Left ventricle myocardium superior (tissue), 1 donor: ENCODE measurements at places on chromosomes 6 and 20. TPM values are rescaled to one million over a fixed set of nuclear protein-coding genes. Genes with fewer than 3 reads are reported as not detected.
A peak's percentile ranks its signal among the peaks of the same experiment; 100 is the strongest.

DNA sequence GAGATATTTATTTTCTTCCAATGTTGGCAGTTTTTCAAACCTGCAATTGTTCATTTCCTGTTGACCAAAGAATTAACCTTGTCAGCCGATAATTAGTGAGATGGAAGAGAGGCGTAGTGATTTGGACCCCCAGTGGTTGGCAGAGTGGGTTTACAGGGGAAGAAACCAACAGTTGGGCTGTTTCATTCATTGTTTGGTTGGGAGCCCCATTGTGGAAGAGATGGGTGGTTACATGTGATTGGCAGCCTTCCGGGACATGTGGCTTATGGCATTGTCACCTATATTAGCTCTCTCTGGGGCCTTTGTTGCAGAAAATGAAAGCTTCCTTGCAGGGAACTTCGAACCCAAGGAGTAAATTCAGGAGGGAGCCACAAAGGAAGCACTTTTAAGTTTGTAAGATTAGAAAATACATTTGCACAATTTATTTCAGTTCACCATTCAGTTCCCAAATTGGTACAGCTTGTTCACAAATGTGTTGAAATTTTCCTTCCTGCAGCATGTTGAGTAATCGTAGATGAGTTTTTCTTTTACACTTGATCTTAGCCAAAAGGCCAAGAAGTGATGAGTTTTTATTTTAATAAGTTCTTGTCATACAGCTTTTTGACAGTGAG, 50.3 kb upstream of the CDKAL1 start:
- no peak for DNase-seq

DNA sequence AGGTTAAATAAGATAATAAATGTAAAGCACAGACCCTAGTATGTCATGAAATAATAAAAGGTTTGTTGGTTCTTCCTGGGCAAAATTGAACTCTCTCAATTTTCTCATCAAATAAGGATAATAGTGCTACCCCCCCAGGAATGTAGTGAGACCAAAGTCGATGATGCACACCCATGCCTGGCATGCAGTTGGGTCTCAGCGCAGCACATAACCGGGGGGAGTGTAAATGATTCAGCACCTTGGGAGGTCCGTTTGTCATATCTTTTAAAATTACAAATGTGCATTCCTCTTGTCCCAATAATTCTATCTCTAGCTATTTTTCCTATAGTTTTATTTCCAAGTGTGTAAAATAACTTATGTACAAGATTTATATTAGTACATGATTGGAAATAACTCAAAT, 31.3 kb upstream of the CCDC167 start:
- DNase-seq = no peak

- no peak for DNase-seq
These were observed 36.7 kb upstream of the PTPRK start for GRCh38 chr6:128557081-128557480.

GRCh38 chr6:111870051-111870741, 3.1 kb downstream of the FYN start:
- no peak for DNase-seq

DNA sequence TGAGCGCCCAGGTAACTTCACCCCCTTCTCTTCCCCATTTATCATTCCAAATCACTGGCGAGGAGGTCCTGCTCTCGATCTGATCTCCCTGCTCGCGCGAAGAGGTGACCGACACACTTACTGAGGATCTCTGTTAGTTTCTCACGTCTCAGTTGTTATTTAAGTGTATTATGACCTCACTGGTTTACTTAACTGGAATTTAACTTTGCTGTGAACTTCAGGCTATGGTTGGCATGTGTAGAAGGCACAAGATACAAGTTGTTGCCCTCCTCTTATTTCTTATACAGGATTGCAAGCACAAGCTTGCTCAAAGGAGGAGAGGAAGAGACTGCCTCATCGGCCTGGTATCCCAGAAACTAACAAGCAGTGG, 1.2 kb downstream of the RNF217 start:
- no peak for DNase-seq

GRCh38 chr6:56706981-56707726, 64.5 kb upstream of the DST start:
- no peak for DNase-seq

- DNase-seq = no peak
These were observed 12.9 kb upstream of the HIVEP1 start for GRCh38 chr6:11999246-11999645.

- DNase-seq = no peak
These were observed 21.4 kb upstream of the PI16 start for GRCh38 chr6:36933102-36933501.

DNA sequence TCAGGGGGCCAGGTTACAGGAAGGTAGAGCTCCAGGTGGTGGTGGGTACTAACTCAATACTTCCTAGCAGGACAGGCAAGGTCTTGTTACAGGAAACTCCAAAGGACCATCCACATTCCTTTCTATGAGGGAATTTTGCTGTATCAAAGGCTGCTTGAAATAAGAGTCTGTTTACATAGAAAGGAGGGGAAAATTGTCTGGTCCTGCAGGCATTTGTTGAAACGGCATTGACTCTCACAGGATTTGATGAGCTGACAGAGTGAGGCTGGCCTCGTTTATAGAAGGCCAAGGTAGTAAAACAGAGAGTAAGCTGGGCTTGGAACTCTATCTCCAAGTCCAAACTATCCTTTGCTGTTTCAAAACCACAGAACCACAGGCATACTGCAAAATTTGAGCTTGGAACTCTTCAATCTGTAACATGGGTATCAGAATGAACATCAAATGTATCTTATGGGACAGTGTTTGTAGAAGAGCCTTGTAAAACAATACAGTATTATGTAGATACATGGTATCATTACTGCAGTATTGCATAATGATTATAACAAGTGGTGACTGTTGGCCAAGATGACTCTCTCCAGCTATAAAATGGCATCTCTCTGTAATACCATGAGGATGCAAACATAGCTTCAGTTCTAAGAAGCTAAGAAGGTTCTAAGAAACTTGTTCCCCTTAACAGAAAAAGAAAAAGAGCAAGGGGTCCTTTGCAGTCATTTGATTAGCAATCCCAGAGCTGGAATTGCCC, 61.5 kb downstream of the TRAM2 start:
- DNase-seq = no peak

GRCh38 chr20:36064658-36065426, 89.7 kb upstream of the EPB41L1 start:
- peak; percentile 97 for DNase-seq

DNA sequence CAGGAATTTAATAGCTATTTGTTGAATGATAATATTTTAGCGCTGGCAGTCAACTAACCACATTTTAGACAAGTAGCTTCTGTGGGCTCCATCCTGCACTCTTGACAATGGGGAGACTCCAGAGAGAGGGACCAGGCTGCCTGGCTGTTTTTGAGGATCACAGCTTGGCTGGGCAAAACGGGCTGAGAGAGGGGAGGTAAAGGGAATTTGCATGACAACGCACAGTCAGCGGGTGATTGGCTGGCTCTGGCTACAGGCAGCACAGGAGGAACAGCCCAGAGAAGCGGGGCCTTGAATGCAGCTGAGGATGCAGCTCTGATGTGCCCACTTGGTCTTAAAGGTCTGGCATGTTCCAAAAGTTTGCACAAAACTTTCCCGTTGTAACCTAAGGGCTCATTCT, 41.2 kb downstream of the LRFN2 start:
- no peak for DNase-seq

DNA sequence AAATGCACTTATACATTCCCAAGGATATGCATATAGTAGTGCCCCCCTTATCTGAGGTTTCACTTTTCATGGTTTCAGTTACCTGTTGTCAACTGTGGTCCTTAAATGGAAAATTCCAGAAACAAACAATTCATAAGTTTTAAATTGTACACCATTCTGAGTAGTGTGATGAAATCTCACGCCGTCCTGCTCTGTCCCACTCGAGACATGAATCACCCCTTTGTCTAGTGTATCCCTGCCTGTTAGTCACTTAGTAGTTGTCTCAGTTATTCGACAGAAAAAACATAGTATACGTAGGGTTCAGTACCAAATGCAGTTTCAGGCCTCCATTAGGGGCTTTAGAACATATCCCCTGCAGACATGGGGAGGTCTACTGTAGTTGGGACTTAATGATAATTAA, 57.0 kb downstream of the MAP1LC3A start:
- DNase-seq = no peak

GRCh38 chr6:106163446-106163965, 77.4 kb downstream of the PRDM1 start:
- peak; percentile 34 for DNase-seq

GRCh38 chr6:53707108-53707897, 41.7 kb upstream of the KLHL31 start:
- no peak for DNase-seq

DNA sequence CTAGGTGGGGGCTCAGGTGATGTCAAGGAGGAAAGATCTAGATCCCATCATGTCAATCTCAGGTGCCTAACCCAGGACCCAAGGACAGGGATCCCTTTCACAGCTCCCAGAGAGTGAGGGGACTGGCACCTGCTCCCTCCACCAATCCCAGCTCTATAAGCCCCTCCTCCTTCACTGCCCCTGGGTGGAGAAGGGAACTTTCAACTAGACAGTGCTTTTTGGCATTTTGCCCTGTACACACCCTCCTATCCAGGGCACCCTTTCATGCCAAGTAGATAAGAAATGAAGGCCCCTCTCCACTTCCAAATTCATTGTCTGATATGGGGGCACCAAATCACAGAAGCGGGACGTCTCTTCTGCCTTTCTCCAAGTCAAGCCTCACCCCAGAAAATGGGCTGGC, 61.6 kb downstream of the MDGA1 start:
- DNase-seq = no peak

DNA sequence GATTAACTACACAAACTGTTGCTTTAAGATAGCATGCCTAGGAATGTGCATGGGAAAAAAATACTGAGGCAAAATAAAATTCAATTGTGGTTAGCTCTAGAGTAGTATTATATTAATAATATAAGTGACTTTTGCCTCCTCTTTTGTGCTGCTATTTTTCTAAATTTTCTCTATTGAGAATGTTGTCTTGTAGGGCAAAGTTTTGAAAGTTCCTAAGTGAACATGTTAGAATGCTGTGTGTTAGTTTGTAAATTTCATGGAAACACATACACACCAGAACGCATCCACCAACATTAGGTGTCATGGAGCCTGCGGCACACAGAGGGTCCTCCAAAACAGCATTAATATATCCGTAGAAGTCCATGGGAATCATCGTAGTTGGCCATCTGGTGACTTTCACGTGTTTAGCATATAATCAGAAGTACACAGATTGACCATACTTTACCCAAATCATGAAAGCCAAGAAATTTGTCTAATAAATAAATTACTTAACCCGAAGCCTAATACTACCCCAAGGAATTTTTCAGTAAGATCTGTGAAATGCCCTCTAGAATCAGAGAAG, 25.6 kb downstream of the ARHGAP18 start:
- no peak for DNase-seq

DNA sequence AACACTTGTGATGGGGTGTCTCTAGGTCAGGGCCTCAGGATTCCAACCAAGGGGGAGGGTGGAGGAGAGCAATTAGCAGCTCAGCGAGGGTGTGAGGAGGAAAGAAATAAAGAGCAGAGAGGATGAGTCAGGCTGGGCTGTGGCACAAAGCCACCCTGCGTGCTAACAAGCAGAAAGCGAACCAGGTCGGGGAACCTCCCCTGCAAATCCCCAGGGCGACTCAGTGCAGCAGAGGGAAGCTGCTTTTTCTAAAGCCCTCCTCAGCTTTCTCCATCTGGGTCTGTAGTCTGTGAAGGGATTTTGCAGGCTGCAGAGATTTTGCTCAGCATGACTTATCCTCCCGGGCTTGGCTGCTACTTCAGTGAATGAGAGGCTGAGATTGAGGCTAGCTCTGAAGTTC, 6.6 kb upstream of the SPO11 start:
- no peak for DNase-seq

DNA sequence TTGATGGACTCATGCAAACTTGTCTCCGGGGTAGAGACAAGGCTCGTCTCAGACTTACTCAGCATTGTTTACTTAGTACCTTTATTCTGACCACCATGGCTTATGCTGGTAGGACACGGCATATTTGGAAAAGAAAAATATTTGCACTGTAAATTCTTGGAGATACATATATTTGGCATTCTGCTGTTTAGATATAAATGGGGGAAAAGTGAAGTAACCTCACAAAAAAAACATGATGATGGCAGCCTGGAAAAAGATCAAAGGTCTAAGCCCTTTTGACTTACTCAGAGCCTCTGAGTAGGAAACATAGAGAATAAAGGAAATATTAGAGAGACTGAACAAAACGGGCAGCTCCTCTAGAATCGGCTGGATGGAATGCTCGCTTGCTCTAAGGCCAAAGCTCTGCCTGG, 32.5 kb downstream of the PDE10A start:
- DNase-seq = no peak

GRCh38 chr6:26270486-26270861, 94.5 kb upstream of the BTN3A2 start:
- DNase-seq = no peak

DNA sequence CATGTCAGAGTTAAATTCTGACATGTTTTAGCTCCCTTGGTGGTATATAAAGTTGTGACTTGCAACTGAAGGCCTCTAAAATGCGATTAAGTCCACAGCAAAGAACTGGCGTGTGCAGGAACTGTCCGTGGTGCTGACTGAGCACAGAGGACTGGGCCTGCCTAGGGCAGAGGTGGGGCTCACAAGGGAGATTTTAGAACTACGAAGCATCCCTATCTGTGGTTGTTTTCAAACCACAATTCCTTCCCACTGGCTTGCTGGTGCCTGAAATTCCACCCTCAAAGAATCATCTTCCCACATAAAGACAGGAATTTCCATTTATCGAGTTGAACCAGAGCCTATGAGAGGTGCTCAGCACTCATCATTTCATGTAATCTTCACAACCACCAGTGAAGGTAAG, 30.1 kb downstream of the RIMS4 start:
- peak; percentile 53 for DNase-seq

- DNase-seq = no peak
These were observed 22.9 kb downstream of the CNBD2 start for GRCh38 chr20:35991142-35991771.

- no peak for DNase-seq
These were observed 63.7 kb downstream of the HIVEP2 start for GRCh38 chr6:142881290-142881689.

- no peak for DNase-seq
These were observed 1.9 kb upstream of the HMGA1 start for GRCh38 chr6:34234667-34235306.

DNA sequence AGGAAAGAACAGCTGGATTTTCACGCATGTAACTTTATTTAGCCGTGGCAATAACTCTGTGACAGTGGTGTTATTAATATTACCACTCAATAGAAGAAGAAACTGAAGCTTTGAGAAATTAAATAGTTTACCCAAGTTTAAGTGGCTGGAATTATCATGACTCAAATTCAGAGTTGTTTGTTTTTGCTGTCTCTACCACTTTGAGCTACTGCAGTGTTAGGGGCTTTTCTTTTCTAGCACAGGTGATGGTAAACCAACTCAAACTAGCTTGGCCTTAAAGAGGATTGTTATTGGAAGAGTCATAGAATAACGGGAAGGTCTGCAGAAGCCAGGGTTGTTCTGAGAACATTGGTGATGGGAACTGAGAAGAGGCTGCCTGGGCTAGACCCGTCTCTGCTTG, 66.0 kb upstream of the PREP start:
- no peak for DNase-seq

GRCh38 chr6:31478186-31478950, 19.6 kb upstream of the MICB start:
- no peak for DNase-seq

RBBP8NL gene
- not detected for total RNA-seq

CRISP2 gene
- total RNA-seq = not detected

F13A1 gene
- total RNA-seq = 100 TPM

SNPH gene
- total RNA-seq = 7.8 TPM

CALHM4 gene
- total RNA-seq = 0.32 TPM

NRN1 gene
- total RNA-seq = 13.7 TPM

TPX2 gene
- total RNA-seq = 0.72 TPM
